ENCODE measurements at places on chromosomes 16 and 17. TPM values are rescaled to one million over a fixed set of nuclear protein-coding genes. Genes with fewer than 3 reads are reported as not detected.

Gene TPSAB1
- 11.6 TPM for total RNA-seq

GRCh38 chr16:56401482-56401881, 23.9 kb downstream of the AMFR start:
- no peak for DNase-seq

DNA sequence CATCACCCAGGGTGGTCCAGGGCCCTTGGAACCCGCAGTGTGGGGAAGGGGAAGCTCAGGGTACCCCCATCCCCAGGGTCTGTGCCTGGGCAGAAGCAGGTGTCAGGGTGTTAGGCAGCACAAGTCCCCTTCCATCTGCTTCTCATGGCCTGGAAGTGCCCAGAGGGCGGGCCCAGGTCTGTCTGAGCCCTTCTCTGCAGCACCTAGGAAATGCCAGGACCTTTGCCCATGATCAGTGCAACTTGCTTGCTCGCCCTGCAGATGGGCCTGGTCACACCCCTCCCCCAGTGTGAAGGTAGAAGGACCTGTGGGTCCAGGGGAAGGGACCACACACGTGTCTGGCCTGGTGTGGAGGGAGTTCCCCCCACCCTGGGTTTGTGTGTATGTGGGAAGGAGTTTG, 157.5 kb upstream of the CDC42EP4 start:
- no peak for DNase-seq

GRCh38 chr17:64974750-64975317, 55.6 kb upstream of the LRRC37A3 start:
- DNase-seq = no peak

Gene FSCN2
- 0.99 TPM for total RNA-seq

- no peak for DNase-seq
These were observed 7.0 kb downstream of the KATNB1 start for GRCh38 chr16:57742543-57742942.

DNA sequence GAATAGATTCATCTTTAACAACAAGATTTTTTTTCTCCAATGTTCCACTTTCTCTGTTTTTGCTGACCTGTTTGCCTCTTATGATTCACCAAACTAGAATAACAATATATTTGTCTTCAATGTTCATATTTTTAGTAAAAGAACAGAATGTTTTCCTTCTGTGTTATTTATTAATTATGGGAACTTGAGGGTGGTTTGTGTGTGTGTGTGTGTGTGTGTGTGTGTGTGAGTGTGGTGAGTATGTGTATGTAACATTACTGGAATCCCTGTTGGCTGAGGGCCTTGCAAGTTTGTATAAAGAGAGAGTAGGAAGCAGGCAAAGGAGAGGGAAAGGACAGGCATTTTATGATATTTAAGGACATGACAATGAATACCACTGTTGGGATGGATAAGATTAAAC, 13.8 kb downstream of the STXBP4 start:
- DNase-seq = no peak

Gene HEATR9
- not detected for total RNA-seq

- DNase-seq = no peak
These were observed 17.1 kb downstream of the MRTFB start for GRCh38 chr16:14088155-14088753.

DNA sequence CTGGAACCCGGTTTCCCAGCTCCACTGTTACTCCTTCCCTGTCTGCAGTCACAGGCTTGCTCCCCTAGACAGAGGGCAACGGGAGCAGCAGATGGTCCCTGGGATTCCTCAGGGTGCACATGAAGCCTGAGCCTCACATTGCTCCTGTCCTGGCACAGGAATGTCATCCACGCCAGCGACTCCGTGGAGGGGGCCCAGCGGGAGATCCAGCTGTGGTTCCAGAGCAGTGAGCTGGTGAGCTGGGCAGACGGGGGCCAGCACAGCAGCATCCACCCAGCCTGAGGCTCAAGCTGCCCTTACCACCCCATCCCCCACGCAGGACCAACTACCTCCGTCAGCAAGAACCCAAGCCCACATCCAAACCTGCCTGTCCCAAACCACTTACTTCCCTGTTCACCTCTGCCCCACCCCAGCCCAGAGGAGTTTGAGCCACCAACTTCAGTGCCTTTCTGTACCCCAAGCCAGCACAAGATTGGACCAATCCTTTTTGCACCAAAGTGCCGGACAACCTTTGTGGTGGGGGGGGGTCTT, 1.6 kb upstream of the DECR2 start:
- DNase-seq = no peak

Gene SLC47A1
- 0.59 TPM for total RNA-seq

Gene DNAH2
- 0.10 TPM for total RNA-seq

- DNase-seq = no peak
These were observed at the start of gene SAMD14 for GRCh38 chr17:50129728-50130558. Gene SAMD14 (minus strand): TSS chr17:50130160. CDS start chr17:50124959, 5,201 bp downstream.

- no peak for DNase-seq
These were observed 48.6 kb downstream of the TNFRSF13B start for GRCh38 chr17:16923097-16923903.

Gene TAT
- not detected for total RNA-seq

GRCh38 chr16:4800290-4801041, 2.0 kb downstream of the ROGDI start:
- no peak for DNase-seq

- no peak for DNase-seq
These were observed 10.7 kb downstream of the CTC1 start for GRCh38 chr17:8237175-8237574.

Gene TMEM235
- total RNA-seq = not detected
